KBM-7 (cell line): ENCODE measurements at places on chromosomes 5 and 9.

GRCh38 chr9:87854580-87854955 lies 28.1 kb upstream of the SPATA31E1 start:
- no peak for DNase-seq

- no peak for DNase-seq
Observed at GRCh38 chr5:144177548-144177947, 6.9 kb downstream of the KCTD16 start.

- DNase-seq: no peak
Observed at GRCh38 chr5:60674251-60675069, 25.5 kb downstream of the DEPDC1B start.

DNA sequence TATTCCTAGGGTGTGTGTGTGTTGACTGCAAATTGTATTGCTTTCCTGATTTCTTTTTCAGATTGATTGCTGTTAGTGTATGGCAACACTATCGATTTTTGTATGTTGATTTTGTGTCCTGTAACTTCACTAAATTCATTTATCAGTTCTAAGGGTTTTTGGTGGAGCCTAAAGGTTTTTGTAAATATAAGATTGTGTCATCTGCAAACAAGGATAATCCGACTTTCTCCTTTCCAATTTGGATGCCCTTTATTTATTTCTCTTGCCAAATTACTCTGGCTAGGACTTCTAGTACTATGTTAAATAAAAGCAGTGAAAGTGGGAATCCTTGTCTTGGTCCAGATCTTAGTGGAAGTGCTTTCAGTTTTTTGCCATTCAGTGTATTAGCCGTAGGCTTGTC lies 340.9 kb upstream of the KLF4 start:
- no peak for DNase-seq

GRCh38 chr9:97396256-97396655 lies 15.6 kb upstream of the TDRD7 start:
- no peak for DNase-seq

GRCh38 chr5:164651546-164652275 lies 1146.3 kb downstream of the MAT2B start:
- no peak for DNase-seq

- DNase-seq: no peak
Observed at GRCh38 chr5:129909225-129909624, 5.0 kb downstream of the CHSY3 start.

DNA sequence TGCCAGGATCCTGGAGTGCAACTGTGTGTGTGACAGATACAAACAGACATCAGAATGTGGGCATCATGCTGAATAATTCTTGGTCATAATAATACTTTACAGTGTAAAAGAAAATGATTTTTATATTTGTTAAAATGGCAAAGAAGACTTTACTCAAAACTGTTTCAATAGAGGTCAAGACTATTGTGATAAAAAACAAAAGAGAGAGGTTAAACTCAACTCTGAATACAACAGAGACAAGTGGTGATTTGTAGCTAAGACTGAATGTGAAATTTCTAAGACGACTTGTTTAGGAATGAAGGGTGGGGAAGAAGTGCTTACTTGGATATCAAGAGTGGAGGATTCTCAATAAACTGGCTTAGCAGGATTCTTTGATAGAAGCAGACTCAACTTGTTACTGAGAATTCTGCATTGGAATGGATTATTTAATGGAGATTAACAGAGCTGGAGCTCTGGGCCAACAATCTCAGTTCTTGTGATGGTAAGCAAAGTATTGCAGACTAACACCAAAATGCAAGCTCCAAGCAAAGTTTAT lies 457.4 kb upstream of the CDH18 start:
- DNase-seq: no peak
